ENCODE measurements at places on chromosomes 3 and 15.

- DNase-seq, result peak; percentile 72
These were observed 161.8 kb upstream of the TBL1XR1 start for GRCh38 chr3:177358977-177359592.

GRCh38 chr3:4503050-4503449 is 9.9 kb downstream of the ITPR1 start:
- no peak for DNase-seq

DNA sequence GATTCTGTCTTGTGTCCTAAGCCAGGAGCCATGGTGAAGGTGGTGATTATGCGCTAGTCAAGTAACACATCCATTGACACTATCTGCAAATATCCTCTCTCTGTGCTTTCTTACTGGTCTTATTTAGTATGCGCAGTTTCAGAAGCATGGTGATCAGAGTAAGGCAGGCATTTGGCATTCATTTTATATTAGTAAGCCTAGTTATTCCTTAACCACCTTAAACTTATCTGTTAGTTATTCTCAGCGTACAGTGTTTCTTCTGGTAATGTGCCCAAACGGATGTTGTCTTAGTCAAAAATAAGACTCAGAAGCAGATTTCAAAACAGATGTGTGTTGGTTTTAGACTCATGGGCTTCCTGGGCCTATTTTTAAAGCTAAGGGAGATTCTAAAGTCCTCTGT is 329.2 kb downstream of the GRM7 start:
- no peak for DNase-seq

- no peak for DNase-seq
These were observed 142.4 kb downstream of the TPRA1 start for GRCh38 chr3:127448161-127448561.

GRCh38 chr15:58228718-58229117 is 90.5 kb downstream of the AQP9 start:
- DNase-seq, result no peak

DNA sequence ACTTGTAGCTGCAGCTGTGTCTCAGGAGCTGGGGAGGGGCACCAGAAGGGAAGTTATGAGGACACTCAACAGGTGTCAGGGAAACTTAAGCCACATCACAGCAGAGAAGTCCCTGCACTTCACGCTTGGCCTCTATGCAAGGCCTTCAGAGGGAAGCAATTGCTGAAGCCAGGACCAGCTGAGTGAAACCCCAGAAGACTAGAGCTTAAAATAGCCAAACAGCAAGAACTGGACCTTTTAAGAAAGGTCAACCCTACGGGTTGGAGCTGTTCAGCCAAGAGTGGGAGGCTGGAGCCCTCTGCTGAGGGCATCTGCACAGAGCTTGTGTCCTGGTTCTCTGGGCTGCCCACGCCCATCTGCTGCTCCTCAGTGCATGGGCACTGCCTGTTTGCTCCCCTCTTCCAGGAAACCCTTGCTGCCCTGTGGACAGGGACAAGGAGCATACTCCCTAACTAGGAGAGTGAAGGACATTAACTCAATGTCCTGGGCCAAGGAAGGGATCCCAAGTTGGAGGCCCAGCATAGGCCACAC is 3.9 kb upstream of the GRAMD2A start:
- no peak for DNase-seq

DNA sequence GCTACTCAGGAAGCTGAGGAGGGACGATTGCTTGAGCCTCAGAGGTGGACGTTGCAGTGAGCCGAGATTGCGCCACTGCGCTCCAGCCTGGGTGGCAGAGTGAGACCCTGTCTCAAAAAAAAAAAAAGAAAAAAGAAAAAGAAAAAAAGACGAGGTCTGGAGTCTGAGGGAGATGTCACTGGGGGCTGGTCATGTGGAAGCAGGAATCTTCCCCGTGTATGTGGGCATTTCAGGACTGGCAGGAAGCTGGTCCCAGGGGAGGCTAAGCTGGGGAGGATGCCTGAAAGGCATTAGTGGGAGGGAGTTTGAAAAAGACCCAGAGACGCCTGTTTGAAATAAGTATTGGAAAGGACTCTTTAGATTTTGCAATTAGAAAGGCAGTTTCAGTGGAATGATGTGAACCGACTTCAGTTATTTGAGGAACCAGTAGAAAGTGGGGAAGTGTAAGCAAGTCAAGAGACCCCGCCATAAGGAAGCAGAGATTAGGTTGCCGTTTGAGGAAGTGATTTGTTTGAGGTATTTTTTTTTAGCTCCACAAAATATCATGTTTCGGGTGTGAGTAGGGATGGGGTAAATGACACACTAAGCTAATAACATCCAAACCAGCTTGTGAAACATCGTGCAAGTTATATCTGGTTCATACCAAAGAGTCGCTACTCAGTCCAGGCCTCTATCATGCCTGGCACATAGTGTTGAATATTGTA is 55.5 kb downstream of the ST6GAL1 start:
- no peak for DNase-seq

- no peak for DNase-seq
These were observed 510.4 kb upstream of the AGTR1 start for GRCh38 chr3:148187296-148187695.

DNA sequence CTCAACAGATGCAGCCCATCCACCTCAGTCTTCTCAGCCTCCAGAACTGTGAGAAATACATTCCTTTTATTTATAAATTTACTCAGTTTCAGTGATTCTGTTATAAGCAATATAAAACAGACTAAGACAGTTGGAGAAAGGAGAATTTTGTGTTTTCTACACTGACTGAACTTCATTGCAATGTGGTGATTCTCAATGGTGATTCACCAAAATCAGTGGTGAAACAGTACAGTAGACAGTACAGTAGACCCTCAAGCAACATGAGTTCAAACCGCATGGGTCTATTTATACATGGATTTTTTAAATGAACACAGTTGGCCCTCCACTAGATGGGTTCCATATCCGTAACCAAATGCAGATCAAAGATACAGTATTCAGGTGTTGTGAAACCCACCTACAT is 403.1 kb upstream of the TGFBR2 start:
- no peak for DNase-seq

- no peak for DNase-seq
These were observed 1.1 kb upstream of the MINAR1 start for GRCh38 chr15:79430901-79431635.

- no peak for DNase-seq
These were observed 12.4 kb downstream of the HES1 start for GRCh38 chr3:194148383-194148782.

- no peak for DNase-seq
These were observed 25.6 kb upstream of the NLGN1 start for GRCh38 chr3:173371848-173372487.

DNA sequence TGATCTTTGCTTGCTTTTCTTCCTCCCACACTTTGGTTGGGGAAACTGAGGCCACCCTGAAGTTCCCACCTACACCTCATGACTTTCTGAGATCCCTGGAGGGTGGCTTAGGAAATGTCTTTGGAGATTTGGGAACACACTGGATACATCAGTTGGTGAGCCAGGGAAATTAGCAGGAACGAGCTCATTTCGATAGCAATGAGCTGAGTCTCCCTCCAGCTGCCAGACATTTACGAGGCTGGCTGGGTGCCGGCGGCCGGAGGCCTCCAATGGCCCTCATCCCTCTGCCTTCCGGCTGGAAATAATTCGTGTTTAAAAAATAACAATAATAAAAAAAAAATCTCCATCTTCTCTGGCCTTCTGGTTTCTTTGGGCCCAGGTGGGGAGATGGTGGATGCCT is 38.8 kb downstream of the SMAD6 start:
- no peak for DNase-seq

DNA sequence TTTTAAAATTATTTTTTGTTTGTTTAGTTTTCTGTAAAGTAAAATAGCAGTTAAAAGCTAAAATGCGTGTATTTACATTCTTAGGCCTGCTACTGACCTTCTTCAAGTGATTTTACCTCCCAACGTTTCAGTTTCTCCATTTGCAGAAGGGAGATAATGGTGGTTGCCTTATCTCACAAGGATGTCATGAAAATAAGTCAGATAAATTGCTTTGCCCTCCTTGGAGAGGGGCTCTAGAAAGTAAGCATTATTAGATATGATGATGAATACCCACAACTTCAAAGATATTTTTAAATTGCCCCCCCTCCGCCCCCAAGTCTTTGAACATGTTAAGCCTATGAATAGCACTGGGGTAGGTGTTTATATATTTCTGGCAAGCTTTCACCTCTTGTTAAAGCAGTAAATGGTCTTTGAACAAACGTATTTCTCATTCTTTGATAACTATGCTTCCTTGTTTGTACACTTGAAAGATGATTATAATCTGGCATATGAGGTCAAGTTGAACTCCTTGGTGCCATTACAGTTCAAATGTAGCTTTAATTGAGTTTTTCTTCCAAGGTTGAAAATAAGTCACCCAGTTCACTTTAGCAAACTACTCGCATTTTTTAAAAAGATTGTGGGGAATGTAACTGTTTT is 6.4 kb downstream of the TERC start:
- DNase-seq, result no peak

DNA sequence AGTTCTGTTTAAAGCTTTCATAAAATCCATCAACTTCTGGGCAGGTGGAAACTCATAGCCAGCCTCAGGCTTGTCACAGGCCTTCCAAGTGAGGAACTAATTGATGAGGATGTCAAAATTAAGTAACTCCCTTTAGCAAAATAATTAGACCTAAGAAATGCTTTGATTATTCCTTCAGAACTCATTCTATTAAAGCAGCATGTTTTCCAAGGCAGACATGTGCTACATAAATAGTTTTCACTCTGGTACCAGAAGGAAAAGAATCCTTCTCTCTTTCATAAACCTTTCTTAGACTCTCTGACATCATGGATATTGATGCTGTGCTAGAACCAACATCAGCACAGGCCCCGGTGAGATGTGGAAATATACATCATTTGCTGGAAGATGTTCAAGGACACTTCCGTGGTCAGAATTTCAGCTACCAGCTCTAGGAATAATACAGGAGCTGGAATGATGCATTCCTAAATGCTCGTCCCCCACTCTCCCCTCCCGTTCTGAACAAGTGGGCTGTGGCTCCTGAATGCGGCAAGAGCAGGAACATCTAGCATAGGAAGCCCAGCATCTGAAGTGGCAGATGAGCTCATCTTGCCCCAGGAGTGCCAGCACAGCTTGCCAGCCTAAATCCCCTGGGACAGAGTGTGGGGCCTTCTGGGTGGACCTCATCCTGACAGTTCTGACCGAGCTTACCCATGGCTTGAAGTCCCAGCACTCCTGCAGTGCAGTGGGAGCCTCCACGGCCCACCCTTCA is 82.4 kb downstream of the WWTR1 start:
- DNase-seq, result no peak

DNA sequence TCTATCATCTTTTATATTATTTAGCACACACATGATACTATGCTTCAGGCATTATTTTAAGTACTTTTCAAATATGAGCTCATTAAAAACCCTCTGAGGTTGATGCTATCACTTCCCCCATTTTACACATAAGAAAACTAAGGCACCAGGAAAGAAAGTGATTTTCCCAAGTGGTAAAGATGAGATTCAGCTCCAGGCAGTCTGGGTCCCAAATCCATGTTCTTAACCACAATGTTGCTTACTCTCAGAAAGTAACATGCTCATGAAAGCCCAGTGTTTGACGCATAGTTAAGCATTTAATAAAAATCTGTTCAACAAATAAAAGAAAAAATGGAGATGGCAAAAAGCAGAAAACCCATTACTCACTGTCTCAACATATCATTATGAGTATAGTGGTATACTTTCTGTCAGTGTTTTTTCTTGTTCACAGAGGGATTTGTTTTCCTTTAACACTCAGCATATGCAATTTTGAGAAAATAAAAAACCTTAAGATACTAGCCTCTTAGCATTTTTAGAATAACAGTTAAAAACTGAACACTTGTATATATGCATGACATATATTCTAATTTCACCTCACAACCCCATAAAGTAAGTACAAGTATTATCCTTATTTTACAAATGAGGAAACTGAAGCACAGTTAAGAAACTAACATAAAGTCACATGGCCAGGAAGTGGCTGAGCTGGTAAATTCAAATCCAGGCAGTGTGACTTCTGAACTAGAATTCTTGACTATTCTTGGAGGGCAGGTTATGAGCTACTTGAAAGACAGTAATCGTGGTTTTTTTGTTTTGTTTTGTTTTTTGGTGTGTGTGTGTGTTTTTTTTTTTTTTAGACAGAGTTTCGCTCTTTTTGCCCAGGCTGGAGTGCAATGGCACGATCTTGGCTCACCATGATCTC is 10.4 kb downstream of the PEAK1 start:
- no peak for DNase-seq

DNA sequence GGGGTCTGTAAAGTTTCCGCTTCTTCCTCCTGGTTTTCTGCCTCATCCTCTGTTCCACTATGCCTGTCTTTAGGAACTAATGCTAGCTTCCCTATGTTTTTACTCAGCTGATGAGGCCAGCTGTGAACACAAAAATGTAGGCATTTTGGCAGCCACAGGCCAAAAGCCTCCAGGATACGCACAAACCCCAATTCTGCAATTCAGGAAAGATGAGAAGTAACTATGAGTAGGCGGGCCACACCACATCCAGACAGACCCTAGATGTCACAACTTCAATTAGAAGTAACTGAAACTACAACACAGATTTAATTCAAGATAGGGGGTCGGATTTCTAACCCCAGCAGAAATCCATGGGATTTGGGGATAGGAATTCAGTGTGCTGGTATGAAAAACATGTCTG is 11.9 kb downstream of the CA12 start:
- no peak for DNase-seq

- no peak for DNase-seq
These were observed 36.0 kb downstream of the BTLA start for GRCh38 chr3:112463250-112463649.

GRCh38 chr15:72939514-72940228 is 112.6 kb upstream of the NEO1 start:
- DNase-seq, result no peak
